Right hindlimb (tissue), 1 donor: ENCODE measurements at places on chromosomes 16 and 17.
A peak's percentile ranks its signal among the peaks of the same experiment; 100 is the strongest.

DNA sequence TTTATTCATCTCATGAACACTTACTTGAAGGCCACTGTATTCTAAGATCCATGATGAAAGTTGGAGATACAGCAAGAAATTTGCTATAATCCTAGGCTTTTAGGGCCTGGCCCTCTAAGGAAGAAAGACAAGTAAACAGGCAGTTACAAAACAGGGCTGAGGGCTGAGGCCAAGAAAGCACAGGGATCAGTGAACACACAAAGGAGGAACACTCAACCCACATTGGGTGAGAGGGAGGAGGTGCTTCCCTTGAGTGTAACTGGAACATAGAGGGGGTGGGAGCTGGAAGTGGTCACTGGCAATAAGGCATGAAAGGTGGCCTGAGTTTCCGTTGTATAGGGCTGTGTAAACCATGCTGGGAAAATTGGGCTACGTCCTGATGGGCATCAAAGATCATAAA is 112.2 kb downstream of the ZNF18 start:
- no peak for DNase-seq

- no peak for DNase-seq
Observed at GRCh38 chr16:25627641-25628040, 64.1 kb upstream of the HS3ST4 start.

DNA sequence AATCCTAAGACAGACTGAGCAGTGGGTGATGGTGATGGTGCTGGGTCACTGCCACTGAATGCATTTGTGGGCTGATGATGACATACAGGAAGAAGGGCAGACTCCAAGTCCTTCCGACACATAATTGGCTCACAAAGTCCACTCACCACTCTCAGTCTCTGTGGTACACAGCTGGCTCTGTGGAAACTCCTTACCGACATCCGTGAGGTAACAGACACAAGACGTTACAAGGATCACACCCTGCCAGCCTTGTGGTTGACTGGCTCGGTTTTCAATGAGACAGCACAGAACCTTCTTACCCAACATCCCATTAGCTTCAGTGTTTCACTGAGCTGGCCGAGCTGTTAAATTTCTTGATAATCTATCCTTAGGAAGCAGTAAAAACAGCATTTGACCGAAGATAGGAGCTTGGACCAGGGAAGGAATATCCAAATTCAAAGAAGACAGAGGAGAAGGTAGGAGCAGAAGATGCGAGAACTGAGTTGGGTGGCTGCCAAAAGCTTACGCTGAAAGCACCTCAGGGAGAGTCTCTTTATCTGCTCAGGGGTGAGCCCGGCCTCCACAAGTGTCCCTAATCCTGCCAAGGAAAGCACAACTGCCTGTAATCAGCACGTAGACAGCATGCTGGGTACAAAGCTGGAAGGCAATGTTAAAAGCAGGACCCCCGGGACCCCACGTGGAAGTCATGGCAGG is 5.5 kb upstream of the MXRA7 start:
- no peak for DNase-seq

DNA sequence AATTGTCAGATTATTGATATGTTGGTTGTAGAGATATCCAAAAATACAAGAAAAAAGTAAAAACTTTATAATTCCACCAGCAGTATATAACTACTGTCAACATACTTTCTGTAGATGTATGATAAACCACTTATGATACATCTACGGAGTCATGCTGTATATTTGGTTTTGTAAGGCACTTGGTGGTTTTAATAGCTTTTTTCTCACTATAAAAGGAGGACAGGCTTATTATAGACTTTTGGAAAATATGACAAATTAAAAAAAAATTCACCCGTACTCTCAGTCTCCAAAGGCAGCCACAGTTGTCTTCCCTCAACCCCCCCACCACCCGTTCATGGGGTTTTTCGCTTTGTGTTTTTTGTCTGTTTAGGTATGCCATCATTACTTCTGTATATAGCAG is 14.8 kb downstream of the RAI1 start:
- no peak for DNase-seq

GRCh38 chr17:56113486-56113885 is 39.8 kb upstream of the ANKFN1 start:
- no peak for DNase-seq

DNA sequence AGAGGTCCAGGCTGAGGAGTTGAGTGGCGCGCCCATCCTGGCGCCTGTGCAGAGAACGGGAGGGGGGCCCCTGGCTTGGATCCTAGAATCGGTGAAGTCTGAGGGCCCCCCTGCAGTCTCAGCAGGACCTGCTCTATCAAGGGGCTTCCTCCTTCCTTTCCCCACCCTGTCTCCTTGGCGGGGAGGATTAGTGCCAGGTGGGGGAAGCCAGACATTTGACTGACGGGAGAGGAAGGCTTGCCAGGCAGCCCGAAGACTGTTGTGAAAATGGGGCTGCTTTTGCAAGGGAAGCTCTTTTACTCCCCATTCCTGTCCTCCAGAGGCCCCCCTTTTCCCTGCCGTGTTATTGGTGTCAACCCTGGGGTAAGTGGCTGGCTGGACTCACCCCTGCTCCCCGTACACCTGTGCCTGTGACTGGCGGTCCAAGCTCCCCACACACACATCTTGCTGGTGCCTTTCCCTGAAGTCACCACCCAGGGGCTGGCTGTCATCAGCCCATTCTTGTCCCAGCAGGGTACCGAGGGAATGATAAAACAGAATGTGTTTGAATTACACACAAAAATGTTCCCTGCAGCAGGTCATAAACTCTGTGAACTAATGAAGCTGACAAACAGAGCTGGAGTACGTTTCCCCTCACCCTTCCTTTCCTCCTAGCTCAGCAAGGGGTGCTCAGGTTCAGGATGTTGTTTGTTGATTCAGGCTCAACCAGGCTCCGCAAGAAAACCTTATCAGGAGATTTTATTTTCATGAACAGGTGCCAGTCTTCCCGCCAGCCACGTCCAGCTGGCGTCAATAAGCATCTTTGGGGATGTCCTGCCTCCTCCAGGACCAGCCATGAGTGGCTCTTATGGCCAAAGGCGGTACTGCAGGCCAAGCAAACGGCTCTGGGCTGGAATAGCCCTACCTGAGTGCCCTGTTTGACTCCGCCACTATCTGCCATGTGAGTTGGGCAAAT is 4.4 kb upstream of the ARMC7 start:
- no peak for DNase-seq

DNA sequence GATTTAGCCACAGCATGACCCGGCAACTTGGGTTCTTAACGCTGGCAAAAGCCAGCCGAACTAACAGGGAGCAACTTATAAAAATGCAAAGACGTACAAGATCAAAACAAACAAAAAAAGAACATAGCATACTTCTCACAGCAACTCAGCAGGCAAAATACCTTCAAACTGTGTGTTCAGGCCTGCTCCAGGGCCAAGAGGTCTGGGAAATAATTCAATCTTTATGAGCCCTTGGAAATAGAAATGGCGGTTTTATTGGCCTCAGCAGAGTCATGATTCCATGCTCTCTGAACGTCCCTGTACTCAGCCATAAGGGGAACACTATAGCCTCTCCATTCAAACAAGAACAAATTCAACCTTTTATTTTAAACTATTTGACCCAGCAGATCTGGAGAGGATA is 101.3 kb upstream of the C17orf78 start:
- DNase-seq: no peak

GRCh38 chr17:45973946-45974859 is 24.8 kb upstream of the STH start:
- no peak for DNase-seq

DNA sequence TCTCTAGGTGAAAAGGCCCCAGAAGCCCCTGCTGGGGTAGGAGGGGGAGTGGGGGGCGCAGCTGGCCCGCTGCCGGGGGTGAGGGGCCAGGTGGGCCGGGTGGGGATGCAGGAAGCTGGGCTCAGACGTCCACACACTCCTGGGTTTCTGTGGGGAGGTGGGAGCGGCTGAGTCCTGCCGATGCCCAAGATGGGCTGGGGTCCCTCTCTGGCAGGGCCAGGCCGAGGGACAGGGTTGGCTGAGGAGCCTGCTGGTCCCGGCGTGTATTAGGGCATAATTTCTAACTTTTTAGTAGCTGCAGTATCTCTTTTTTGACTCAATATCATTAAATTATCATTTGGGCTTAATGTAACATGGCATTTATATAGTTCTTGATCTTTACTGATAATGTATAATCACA is 121.4 kb upstream of the CORO6 start:
- DNase-seq: no peak

DNA sequence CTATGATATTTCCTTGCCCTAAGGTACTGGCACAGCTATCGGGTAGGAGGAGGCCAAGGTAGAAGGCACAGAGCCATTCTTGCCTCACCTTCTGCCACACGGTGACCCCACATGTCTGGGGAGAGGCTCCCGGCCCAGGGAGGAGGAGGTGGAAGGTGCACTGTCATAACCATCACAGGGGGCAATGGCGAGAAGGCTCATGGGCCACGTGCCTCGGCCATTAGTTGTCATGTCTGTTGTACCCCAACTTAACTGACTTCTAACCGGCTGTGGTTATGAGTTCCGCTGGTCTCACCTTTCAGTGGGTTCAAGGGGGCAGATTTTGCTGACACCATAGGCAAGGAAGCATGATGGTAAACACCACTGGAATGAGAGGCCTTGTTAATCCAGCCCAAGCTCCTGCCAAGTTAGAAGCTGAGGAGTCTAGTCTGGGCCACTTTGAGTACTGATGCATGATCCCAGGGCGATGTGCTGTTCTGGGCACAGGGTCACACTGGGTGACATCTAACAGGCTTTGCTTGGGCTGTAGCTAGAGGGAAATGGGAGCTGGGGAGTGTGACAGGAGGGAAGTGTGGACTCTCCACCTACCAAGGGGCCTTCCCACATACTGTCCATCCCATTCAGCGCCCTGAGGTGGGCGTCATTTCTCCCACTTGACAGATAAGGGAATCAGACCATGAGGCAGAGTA is 39.6 kb downstream of the HLF start:
- DNase-seq: no peak

DNA sequence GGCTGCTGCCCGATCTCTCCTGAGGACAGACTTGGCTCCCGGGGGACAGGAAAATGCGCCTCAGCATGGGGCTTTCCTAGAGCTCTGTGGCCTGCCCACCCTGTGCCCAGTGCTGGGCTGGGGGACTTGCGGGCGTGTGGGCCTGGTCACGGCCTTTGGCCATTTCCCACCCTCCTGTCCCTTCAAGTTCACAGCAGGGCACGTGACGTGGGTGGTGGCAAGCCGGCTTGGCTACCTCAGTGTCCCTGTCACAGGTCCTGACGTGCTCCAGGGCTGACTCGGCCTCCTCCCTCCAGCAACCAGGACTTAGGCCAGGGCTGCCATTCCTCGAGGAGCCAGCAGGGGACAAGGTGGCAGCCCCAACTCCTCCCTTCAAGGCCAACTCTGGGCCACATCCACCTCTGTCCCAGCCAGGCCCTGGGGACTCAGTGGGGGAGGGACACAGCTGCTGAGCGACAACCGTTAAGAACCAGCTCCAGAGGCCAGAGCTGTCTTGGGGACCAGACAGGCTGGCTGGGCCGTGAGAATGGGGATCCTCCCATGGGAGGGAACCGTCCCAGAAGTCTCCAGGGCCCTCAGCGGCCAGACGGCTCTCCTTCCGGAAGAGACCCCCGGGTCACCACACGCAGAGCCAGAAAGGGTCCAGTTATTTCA is 981 bp upstream of the UNC13D start:
- DNase-seq: no peak

DNA sequence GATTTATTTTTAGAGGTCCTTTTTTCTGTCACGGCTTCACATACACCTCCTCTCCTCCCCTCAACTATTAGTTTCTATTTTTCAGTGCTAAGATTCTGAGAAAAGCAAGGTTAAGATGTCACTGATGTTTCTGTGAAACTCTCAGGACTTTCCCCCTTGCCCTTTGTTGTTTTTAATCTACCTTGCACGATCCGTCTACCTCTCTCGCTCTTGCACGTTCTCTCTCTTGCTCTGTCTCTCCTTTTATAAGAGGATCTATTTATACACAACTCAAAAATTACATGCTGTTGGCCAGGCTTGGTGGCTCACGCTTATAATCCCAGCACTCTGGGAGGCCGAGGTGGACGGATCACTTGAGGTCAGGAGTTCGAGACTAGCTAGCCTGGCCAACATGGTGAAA is 43.6 kb downstream of the RPA1 start:
- no peak for DNase-seq

- no peak for DNase-seq
Observed at GRCh38 chr17:77188084-77189066, 47.6 kb downstream of the SEC14L1 start.

- no peak for DNase-seq
Observed at GRCh38 chr16:48608871-48609651, 919 bp downstream of the N4BP1 start.

DNA sequence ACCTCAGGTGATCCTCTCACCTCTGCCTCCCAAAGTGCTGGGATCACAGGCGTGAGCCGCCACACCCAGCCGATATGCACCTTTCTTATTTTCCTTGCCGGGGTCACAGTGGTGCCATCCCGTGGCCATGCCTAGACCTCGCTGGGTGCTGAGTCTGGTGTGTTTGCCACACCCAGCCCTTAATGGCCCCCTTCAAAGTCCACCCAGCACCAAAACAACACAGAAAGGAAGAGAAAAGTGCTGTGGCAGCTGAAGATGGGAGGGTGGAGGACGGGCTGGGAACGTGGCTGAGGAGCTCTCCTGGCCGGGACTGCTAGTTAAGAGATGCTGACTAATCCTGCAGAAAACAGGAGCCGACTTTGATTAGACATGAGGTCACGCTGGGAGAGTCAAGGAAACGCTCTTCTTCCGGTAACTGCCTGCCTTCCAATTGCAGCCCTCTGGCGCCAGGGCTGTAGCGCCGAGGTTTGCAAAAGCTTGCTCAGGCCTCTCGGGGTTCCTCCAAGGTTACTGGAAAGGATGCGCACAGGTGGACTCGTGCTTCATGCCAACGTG is 10.9 kb downstream of the SLC43A2 start:
- no peak for DNase-seq

DNA sequence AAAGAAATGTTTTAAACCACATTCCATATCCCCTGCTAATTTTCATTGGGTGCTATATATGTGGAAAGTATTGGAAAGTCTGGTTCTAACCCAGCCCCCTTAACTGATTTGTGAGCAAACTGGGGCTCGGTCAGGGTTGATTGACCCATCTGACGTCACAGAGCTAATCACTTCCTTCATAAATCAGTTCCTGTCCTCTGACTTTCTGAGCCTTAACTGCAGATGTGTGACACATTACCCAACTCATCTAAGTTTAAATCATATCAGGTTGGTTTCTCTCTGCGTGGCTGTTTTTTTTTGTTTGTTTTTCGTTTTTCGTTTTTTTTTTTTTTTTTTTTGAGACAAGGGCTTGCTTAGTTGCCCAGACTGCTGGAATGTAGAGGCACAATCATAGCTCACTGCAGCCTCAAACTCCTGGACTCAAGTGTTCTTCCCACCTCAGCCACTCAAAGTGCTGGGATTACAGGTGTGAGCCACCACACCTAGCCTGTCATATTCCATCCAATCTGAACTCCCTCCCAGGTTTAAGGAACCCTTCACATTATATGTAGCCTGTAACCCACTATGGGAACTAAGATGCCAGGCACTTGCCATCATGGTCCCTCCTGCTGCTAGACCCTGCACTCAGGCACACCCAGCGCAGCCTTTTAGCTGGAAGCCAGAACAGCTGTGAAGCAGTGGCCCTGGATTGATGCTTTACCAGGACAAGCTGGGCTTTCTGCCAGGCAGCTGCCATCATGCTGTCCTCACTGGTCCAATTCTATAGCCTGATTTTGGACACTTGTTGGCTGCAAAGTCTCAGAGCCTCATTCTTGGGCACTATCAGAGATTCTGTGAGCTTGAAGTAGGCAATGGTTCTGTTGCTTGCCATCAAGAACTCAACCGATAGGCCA is 6.9 kb upstream of the BPTF start:
- DNase-seq: peak; percentile 32
